ENCODE measurements at places on chromosomes 5 and 9.

DNA sequence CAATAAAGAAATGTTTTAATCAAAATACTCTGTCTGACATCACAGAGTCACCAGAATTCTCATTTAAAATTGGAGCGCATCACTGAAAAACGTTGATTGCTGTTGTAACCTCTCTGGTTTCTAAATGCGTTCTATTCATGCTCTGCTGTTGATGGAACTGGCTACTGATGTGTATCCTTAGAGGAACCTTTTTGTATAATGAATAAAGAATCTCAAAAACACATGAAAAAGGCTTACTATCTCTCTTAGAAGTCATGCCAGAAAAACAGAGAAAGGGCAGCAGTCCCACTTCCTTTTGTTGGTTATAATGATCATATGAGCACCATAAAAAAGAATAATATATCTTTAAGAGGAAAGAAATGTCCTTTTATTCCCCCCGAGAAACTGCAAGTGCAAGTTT, 615.5 kb downstream of the TLE1 start:
- DNase-seq = no peak

- DNase-seq = no peak
Measured at GRCh38 chr9:70056211-70056944, 12.7 kb downstream of the MAMDC2 start.

- DNase-seq = no peak
Measured at GRCh38 chr5:36681711-36682110, 75.3 kb downstream of the SLC1A3 start.

- no peak for DNase-seq
Measured at GRCh38 chr9:16003785-16004184, 450.9 kb downstream of the CCDC171 start.

GRCh38 chr9:116860509-116861120, 173.5 kb downstream of the TRIM32 start:
- DNase-seq = peak; percentile 30

DNA sequence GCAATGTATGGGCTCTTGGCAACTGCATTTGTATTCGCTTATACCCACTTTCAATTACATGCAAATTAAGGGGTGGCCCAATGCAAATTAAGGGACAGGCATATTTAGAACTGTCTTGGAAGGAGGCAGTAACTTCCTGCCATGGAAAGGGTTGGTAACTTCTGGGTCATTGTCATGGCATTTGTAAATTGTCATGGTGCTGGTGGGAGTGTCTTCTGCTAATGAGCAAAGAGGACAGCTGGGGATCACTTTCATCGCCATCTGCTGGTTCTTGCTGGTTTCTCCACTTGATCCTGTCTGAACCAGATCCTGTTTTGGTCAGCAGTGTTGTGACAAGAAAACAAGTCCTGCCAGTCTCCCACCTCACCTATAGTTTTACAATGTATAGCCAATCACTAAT, 23.3 kb upstream of the UGT3A2 start:
- DNase-seq = no peak

DNA sequence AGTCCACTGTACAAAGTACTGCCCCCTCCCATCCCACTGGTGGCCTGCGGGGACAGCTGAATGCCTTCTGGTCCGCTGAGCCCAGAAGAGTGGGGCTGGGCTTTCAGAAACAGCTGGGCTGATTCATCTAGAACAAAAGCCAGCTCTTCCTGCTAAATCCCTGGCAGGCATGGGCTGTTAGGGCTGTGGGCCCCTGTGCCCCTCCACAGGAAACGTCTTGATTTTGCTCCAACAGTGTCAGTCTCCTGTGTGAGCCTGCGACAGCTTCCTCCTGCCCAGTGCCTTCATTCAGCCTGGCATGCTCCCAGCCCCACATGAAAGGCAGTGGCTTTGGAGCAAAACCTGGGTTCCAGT, 6.9 kb upstream of the GSN start:
- no peak for DNase-seq

DNA sequence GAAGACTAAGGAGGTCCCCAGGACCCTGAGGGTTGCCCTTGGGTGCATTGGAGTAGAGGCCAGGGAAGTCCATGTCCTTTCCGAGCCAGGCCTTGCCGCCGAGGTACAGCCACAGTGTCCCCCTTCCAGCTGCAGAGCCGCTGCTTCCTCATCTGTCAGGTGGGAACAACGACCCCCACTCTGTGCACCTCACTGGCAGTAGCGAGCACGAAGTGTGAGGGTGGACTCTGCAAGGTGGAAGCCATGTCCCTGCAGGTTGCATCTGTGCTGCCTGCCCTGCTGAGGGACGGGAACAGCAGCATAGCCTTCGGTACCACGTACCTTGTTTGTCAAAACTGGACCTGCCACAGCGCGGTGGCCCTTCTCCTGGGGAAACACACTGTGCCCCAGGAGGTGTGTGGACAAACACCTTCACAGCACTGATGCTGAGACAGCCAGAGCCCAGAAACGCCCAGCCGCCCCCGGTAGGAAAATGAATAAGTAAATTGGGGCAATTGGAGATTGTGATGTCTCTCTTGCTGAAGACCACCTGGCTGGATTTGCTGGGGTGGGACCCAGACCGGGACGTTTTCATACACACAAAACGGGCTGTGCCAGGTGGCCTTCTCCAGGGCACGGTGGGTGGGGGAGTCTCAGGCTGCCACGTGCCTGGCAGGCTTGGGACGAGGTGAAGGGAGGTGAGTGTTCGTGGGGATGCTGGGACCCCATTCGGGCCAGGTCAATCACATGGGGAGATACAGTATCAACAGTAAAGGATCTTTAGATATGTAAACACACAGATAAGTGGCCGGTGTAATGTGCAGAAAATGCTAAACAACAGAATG, 157.3 kb downstream of the RXRA start:
- peak; percentile 17 for DNase-seq

- no peak for DNase-seq
Measured at GRCh38 chr5:173515526-173515925, 100.9 kb downstream of the BOD1 start.

DNA sequence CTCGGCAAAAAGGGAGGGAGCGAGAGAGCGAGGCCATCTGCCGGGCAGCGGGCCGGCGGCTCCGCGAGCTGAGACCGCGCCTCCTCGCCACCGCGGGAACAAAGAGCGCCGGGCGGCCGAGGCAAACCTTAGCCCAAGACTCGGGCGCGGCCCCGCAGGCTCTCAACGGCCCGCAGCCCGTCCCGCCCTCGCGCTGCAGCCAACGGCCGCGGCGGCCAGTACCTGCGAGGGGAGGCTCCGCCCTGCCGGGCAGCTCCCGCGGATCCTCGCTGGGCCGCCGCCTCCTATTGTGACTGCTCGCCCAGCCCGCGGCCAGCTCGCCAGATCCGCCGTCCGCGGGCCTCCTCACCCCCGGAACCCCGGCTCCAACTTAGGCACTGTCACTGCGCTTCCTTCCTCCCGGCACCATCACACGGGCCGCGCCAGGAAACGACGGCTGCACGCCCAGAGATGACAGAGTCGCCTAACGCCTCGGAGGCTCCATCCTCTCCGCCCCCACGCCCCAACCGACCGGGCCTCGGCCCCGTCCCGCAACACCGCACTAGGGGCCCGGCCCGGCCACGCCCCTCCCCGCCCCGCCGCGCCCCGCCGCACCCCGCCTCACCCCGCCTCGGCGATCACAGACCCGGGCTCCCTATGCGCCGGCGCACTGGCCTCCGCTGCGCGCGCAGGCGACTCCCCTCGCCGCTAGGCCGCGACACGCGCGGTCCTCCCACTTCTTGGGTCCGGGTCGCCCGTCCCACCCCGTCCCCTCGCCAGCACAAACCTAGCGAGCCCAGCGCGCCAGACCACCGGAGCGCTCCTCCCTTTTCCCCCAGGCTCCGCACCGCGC, 479 bp upstream of the RNF38 start:
- DNase-seq = peak; percentile 92

- DNase-seq = no peak
Measured at GRCh38 chr5:119397518-119398380, 41.9 kb downstream of the TNFAIP8 start.

- DNase-seq = no peak
Measured at GRCh38 chr5:131857388-131857787, 60.6 kb upstream of the FNIP1 start.

DNA sequence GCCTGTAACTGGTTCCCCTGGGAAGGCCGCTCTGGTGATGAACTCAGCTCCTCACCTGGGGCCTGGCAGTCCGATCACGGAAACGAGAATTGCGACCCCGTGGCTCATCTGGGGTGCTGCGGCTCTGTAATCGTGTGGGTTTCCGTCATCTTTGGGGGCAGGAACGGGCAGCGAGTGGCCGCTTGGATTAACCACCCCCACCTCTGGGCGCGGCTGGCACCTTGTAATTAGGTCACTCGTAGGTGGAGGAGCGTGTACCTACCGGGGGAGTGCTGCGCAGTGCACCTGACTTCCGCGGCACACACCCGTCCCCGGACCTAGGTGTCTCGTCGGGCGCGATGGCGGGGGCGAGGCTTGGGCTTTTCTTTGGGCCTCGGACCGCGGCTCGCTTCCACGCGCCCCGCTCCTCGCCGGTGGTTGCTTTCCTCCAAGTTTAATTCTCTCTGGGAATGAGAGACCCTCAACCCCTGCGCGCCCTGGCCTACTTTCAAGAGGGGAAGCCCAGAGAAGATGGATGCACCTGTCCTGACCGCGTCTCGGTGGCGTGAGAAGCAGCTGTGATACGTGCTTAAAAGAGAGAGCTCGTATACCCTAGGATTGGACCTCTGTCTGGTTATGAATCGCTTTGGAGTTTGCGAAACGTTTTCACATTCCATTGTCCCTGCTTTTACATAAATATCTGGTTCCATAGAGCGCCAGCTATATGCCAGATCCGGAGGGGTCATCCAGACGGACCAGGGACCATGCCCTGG, 744 bp upstream of the PPP2CA start:
- no peak for DNase-seq

DNA sequence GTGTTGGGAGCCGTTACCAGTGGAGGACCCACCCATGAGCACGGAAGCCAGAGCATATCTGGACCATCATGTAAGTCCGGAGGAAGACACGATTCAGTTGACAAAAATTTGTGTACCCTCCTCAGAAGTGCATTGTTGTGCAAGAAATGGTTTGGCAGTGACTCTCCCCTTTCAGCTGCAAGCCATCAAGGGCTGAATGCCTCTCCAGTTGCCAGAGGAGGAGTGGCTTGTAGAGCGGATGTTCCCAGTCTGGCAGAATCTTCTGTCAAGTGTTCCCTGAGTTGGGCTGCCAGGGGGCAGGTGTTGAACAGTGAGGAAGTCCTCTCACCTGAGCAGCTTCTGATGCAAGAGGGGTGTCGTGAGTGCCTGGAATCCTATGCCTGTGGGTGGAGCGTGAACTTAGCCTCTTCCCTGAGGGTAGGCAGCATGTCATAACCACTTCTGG, 27.6 kb upstream of the CDKN2AIPNL start:
- DNase-seq = no peak
